ENCODE measurements at places on chromosomes 3 and 15.
A peak's percentile ranks its signal among the peaks of the same experiment; 100 is the strongest.

DNA sequence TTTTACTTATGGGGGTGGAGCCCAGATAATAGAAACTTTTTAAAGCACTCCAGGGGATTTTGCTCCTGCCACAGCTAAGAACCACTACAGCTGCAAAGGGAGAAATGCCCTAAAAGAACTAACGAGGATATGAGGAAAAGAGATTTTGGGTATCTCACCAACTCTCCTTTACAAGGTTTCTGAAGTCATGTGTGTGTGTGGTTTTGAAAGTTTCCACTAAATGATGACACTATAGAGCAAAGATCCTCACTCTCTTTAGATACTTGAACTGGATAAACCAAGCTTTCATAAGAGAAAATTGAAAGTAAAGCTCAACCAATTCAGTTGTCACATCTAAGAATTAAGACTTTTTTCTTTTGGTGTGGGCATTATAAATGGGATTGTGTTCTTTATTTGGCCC lies 455.3 kb upstream of the ALCAM start:
- no peak for DNase-seq

- no peak for DNase-seq
These were observed 46.6 kb downstream of the HHLA2 start for GRCh38 chr3:108342837-108343486.

- DNase-seq = no peak
These were observed 439.1 kb downstream of the SHQ1 start for GRCh38 chr3:72408983-72409779.

- DNase-seq = peak; percentile 62
These were observed 1.1 kb upstream of the SPTBN5 start for GRCh38 chr15:41894791-41895463.

DNA sequence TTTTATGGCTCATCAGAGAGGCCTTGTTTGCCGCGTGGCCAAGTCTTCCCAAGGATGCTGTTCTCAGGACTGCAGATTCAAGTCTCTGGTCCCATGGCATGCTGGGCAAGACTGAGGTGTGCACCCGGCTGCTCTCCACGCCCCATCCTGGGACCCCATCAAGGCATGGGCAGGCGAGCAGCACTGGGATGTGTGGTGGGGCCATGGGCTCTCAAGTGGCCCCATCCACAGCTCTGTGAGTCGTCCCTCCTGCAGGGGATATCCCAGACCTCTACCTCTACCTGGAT lies 13.1 kb upstream of the GP9 start:
- no peak for DNase-seq

DNA sequence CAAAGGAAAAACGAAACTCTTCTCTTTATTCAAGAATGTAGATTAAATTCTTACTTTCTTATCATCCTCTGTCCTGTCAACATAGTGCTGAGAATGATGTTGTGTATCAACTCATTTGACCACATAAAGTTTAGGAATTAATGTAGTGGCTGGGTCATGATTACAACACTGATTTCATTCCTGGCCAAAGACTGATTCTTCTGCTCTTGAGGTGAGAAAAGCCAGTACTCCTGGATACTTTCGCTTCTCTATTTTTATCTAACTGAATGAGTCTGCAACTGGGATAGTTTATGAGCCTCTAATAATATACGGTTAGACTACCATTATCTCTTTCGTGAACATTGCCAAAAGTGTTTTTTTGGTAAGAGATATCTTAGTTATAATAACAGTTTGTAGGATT lies 173.0 kb downstream of the LPP start:
- no peak for DNase-seq

All from uterus (tissue), 4 donors.